Activated T-helper 1 cell treated with anti-CD3 and anti-CD28 coated beads, Interleukin-2, amount 50 U/mL, for 16 hours (primary cell): ENCODE measurements at places on chromosomes 2 and 18.

- no peak for DNase-seq
Observed at GRCh38 chr2:150878356-150878755, 383.3 kb downstream of the RBM43 start.

GRCh38 chr2:99205491-99205890 lies 24.5 kb downstream of the MRPL30 start:
- DNase-seq, result no peak

GRCh38 chr2:53445383-53446070 lies 322.1 kb upstream of the CHAC2 start:
- no peak for DNase-seq

GRCh38 chr2:191611614-191612013 lies 66.3 kb upstream of the NABP1 start:
- no peak for DNase-seq

GRCh38 chr2:224284134-224284946 lies 117.6 kb downstream of the FAM124B start:
- DNase-seq, result no peak

- no peak for DNase-seq
Observed at GRCh38 chr2:178584666-178585065, 104.4 kb downstream of the PLEKHA3 start.
